ENCODE measurements at places on chromosomes 2 and 18.

DNA sequence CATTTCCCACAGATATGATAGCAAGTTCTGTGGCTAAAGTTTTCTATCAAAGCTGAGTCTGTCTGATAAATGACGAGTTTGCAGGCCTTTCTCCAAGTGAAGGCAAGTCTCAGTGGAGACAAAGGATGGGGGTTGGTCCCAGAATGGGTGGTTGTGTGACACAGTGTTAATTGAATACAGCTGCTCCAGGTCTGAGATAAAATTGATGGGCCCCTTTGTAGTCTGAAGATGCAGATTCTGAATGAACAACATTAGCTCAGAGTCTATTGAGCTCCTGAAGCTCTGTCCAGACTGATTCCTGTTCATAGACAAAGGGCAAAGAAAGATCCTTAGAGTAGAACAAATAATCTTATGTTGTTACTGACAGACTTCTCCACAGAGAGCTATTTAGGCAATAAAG is 296.9 kb upstream of the CYRIA start:
- H3K4me1 ChIP-seq = no peaks in the 10 kb centered on the region
- H3K27ac ChIP-seq = no peak overlapping the region
- H3K4me3 ChIP-seq = no peak overlapping the region

DNA sequence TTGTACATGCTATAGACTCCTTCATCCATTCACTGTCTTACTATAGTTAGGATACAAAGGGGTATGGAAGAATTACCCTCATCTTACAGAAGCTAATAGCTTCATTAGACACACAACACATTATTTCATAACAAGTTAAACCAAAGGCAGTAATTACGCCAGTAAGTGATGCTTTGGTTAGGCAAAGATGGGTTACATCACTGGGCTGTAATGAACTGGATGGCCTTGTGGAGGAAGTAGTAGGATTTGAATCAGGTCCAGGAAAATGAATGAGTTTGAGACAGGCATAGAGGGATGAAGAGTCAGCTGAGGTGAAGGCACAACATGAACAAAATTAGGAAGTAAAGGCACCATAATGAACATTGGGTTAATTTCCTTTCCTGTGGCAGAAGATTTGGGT is 80.1 kb downstream of the SOCS6 start:
- H3K4me1 ChIP-seq = no peaks in the 10 kb centered on the region
- no peak overlapping the region for H3K27ac ChIP-seq
- no peak for DNase-seq
- H3K36me3 ChIP-seq = no peaks in the 10 kb centered on the region

DNA sequence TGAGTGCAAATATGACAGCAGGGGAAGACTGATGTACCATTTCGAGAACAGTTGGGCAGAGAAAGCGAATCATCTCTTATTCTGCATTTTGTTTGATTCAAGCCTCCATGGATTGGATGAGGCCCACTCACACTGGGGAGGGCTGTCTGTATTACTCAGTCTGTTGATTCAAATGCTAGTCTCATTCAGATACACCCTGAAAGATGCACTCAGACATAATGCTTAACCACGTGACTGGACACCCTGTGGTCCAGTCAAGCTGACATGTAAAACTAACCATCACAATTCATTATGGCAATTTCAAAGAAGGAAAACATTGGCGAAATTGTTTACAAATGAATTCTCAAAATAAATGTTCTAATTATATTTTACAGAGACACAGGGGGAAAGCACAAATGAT is 1210.2 kb downstream of the DPP10 start:
- no peaks in the 10 kb centered on the region for H3K4me1 ChIP-seq
- H3K4me3 ChIP-seq = no peak overlapping the region
- H3K27me3 ChIP-seq = no peaks in the 10 kb centered on the region
- no peaks in the 10 kb centered on the region for H3K36me3 ChIP-seq

GRCh38 chr2:1598041-1598710 is 146.1 kb downstream of the PXDN start:
- no peak overlapping the region for H3K27ac ChIP-seq
- peaks cover 16% of the 10 kb centered on the region for H3K27me3 ChIP-seq
- no peak for DNase-seq

GRCh38 chr2:157061799-157062198 is 195.7 kb upstream of the GALNT5 start:
- H3K36me3 ChIP-seq = no peaks in the 10 kb centered on the region
- no peak for DNase-seq
- no peaks in the 10 kb centered on the region for H3K27me3 ChIP-seq
- no peaks in the 10 kb centered on the region for H3K4me1 ChIP-seq
- H3K4me3 ChIP-seq = no peak overlapping the region

DNA sequence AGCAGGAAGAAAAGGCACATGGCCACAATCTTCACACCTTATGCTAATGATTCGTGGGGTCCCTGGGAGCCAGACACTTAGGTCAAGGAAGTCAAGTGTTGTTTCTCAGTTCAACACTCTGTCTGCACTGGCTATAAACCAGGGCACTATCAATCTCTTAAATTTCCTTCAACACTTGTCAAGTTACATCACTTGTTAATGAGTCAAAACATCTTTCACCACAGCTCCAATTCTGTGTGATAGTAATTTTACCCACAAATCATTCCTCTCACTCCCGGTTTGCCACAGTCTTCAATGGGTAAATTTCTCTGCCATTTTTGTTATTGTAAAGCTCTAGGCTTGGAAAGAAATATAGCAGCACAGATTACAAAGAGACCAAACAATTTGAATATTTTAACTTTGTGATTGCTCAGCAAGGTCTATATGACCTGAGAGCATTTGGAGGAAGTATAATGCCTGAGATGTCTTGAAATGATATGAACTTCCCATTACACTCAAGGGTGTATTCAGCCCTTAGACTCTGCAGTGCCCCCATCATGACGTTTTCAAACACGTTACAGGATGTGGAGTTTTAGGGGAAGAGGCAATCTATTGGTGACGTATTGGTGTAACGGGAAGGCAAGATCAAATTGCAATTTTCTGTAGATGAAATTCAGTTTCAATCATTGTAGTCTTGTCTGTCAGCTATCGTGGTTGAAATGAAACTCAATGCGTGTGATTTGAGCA is 78.7 kb downstream of the ICOS start:
- no peaks in the 10 kb centered on the region for H3K36me3 ChIP-seq
- no peaks in the 10 kb centered on the region for H3K27me3 ChIP-seq
- H3K4me1 ChIP-seq = no peaks in the 10 kb centered on the region
- DNase-seq = no peak
- no peak overlapping the region for H3K4me3 ChIP-seq

DNA sequence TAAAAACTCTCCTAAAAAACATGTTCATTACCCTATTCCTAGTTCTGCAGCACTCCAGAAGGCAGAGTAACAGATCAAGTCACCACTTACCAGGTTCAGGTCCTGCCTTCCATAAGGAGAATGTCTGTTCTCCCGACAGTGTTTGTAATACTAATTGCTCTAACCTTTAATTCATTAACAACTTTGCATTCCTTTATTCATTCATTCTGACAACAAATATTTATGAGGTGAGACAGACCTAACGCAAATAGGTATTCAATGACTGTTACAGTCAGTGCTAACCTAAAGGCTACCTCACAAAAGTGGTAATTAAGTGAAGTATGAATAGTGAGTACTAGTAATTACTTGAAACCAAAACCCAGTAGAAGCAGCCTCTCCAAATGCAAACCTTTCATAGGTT is 224.0 kb downstream of the AFF3 start:
- no peak for DNase-seq
- no peak overlapping the region for H3K4me3 ChIP-seq
- no peak overlapping the region for H3K27ac ChIP-seq
- H3K27me3 ChIP-seq = peaks cover 14% of the 10 kb centered on the region
- no peaks in the 10 kb centered on the region for H3K4me1 ChIP-seq

- peak overlapping the region; percentile 97 for H3K27ac ChIP-seq
- H3K27me3 ChIP-seq = no peaks in the 10 kb centered on the region
- H3K36me3 ChIP-seq = peaks cover 3% of the 10 kb centered on the region
- peak; percentile 91 for DNase-seq
- peak overlapping the region; percentile 90 for H3K4me3 ChIP-seq
Measured at GRCh38 chr18:814300-815084, 2.5 kb upstream of the YES1 start.

DNA sequence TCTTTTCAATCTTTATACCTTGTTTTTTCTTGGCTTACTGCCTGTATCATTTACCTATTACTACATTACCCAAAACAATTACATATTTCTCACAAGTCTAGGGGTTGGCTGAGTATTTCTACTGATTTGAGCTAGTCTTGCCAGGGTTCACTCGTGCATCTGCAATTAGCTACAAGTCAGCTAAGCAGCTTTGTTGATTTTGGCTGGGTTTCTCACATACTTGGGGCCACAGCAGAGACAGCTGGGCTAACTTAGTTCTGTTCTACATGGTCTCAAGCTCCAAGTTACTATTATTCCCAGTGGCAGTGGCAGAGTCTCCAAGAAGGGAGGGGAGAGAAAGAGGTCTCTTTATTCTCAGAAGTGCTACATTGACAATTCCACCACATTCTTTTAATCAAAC is 54.7 kb upstream of the SP5 start:
- no peak overlapping the region for H3K4me3 ChIP-seq
- no peak overlapping the region for H3K27ac ChIP-seq
- no peak for DNase-seq
- no peaks in the 10 kb centered on the region for H3K36me3 ChIP-seq

DNA sequence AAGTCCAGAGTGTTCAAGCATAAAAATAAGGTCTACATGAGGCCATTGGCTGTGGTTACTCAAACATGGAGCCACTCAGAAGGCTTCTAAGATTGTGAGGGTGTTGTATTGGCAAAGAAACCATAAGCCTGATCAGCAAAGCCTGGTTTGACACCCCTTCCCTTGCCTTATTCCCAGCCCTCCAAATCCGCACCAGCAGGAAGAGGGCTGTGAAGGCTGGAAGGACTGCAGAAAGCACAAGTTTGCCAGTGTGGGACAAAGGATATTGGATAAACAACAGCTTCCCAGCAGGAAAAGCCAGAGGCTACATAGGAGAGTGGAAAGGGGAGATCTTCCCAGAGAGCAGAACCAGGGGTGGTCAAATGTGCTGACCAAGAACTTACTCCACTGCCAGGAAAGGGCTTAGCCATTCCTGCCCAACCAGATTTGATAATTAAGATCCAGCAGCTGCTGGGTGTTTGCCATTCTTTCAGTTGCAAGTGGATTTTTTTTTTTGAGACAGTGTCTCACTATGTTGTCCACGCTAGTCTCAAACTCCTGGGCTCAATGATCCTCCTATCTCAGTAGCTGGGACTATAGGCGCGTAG is 1.5 kb upstream of the PRKAG3 start:
- H3K27me3 ChIP-seq = peaks cover 2% of the 10 kb centered on the region
- H3K4me1 ChIP-seq = peaks cover 10% of the 10 kb centered on the region
- H3K4me3 ChIP-seq = no peak overlapping the region
- DNase-seq = no peak

- H3K4me1 ChIP-seq = no peaks in the 10 kb centered on the region
- H3K27me3 ChIP-seq = no peaks in the 10 kb centered on the region
- no peak for DNase-seq
Measured at GRCh38 chr2:20696366-20696765, 29.4 kb downstream of the GDF7 start.

DNA sequence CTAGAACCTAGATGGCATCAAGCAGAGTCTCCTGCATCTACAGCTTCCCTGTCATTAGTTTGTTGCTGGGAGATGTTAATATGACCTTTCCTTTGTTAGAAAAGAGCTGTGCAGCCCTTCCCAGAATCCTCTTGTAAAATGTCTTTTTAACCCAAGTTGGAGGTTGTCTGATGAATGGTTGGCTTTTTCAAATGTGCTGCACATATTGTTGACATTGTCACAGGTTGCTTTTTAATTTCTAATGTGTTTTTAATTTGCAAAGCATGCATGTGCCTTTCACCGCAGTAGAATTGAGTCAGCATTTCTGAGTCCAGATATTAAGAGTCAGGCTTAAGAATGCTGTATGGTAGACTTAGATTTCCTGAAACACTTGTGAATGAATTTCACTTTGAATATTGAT is 120.8 kb downstream of the GREB1L start:
- no peaks in the 10 kb centered on the region for H3K4me1 ChIP-seq
- no peak overlapping the region for H3K27ac ChIP-seq
- no peaks in the 10 kb centered on the region for H3K36me3 ChIP-seq
- DNase-seq = no peak
- H3K4me3 ChIP-seq = no peak overlapping the region
- no peaks in the 10 kb centered on the region for H3K27me3 ChIP-seq

- no peaks in the 10 kb centered on the region for H3K4me1 ChIP-seq
- H3K27me3 ChIP-seq = peaks cover 16% of the 10 kb centered on the region
- DNase-seq = peak; percentile 20
- H3K4me3 ChIP-seq = no peak overlapping the region
- H3K27ac ChIP-seq = no peak overlapping the region
- H3K36me3 ChIP-seq = no peaks in the 10 kb centered on the region
Measured at GRCh38 chr2:86297382-86298147, 39.9 kb downstream of the REEP1 start.

DNA sequence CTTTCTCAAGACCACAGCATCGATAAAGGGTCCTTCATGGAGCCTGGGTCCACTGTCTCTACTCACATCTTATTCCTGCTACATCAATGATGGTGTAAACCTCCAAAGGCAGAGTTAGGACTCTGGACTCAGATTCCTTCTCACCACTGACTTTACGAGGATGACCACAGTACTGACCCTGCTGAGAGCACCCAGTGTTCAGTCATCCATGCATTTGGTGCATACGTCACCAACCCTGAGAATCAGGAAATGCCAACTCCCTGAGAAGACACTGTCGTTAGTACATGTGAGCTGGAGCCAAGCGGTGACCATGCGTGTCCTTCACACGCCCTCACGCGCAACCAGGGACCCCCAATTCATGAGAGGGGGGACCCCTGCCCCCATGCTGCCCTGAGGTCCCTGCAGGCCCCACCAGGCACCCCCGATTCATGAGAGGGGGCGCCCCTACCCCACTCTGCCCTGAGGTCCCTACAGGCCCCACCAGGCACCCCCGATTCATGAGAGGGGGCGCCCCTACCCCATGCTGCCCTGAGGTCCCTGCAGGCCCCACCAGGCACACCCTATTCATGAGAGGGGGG is 178.4 kb upstream of the TPO start:
- no peaks in the 10 kb centered on the region for H3K4me1 ChIP-seq
- peaks cover 37% of the 10 kb centered on the region for H3K27me3 ChIP-seq
- no peak overlapping the region for H3K27ac ChIP-seq
- no peaks in the 10 kb centered on the region for H3K36me3 ChIP-seq
- DNase-seq = no peak

- peaks cover 50% of the 10 kb centered on the region for H3K27me3 ChIP-seq
- DNase-seq = no peak
- H3K4me1 ChIP-seq = peaks cover 3% of the 10 kb centered on the region
- no peak overlapping the region for H3K27ac ChIP-seq
Measured at GRCh38 chr2:96108151-96108540, 8.2 kb downstream of the ADRA2B start.

DNA sequence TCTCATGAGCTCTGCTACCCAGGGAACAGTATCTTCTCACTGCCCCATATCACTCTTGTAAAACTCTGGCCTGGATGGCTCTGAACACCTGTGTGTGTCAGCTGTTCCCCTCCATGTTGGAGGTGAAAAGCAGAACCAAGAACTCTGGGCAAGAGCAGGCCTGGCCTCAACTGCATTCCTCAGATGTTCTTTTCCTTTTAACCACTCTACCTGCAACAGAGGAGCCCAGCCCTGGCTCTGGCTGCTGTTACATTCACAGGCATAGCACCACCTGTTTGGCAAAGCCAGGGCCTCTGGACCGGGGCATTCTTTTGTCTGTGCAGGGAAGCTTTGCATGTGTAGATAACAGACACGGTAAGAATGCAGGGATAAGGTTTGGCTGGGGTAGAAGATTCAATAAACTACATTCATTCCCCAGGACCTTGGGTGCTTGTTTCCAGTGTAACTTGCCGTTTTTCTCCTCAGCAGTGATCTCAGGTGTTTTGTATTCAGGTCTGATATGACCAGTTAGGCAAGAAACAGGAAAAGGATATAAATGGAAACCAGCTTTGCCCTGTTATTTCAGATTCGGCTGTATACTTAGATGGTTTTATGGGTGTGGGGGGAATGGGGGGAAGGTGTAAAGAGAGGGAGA is 95.1 kb downstream of the SPTBN1 start:
- no peaks in the 10 kb centered on the region for H3K4me1 ChIP-seq
- DNase-seq = no peak
- H3K27me3 ChIP-seq = no peaks in the 10 kb centered on the region
- H3K27ac ChIP-seq = no peak overlapping the region
- no peak overlapping the region for H3K4me3 ChIP-seq
- no peaks in the 10 kb centered on the region for H3K36me3 ChIP-seq

Data from K562 (cell line).